ENCODE measurements at places on chromosomes 5 and 9.

DNA sequence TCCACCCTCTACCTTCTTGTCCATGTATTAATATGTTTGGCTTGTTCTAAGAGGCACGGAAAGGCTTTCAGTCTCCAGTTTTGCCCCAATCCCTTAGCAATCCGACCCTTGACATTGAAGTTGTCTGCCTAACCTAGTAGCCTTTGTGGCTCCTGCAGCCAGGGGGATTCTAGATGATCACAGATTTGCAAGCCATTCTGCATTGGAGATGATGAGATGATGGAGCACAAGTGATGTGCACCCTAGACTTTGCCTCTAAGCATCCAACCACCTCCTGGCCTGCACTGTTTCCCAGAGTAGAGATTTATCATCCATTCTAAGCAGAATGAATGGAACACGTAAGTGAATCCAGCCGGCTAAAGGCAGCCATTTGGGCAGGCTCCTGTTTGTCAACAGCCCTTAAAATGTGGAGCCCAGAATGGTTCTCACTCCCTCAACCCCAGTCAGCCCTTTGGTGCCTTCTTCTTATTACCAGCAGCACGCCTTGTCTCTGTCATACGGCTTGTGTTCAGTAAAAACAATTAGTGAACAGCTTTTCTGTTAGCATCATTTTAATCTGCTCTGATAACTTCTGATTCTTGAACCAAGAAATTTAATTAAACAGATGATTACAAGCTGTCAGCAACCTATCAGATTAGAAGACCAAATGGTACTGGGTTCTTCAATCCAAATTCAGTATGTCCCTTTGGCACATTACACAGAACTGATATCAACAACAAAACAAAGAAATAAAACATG lies 5.7 kb upstream of the TRAF1 start:
- DNase-seq, result no peak
- H3K4me3 ChIP-seq, result no peak overlapping the region
- peaks cover 9% of the 10 kb centered on the region for H3K4me1 ChIP-seq
- H3K27me3 ChIP-seq, result no peaks in the 10 kb centered on the region
- H3K36me3 ChIP-seq, result no peaks in the 10 kb centered on the region

GRCh38 chr5:7682379-7682778 lies 168.6 kb downstream of the CFAP90 start:
- DNase-seq, result no peak
- no peaks in the 10 kb centered on the region for H3K36me3 ChIP-seq
- no peaks in the 10 kb centered on the region for H3K27me3 ChIP-seq
- H3K4me3 ChIP-seq, result no peak overlapping the region
- no peak overlapping the region for H3K27ac ChIP-seq

- H3K36me3 ChIP-seq, result no peaks in the 10 kb centered on the region
- H3K4me3 ChIP-seq, result no peak overlapping the region
- H3K27me3 ChIP-seq, result no peaks in the 10 kb centered on the region
- no peak overlapping the region for H3K27ac ChIP-seq
Observed at GRCh38 chr5:137890845-137891244, 1.6 kb downstream of the PKD2L2 start.

DNA sequence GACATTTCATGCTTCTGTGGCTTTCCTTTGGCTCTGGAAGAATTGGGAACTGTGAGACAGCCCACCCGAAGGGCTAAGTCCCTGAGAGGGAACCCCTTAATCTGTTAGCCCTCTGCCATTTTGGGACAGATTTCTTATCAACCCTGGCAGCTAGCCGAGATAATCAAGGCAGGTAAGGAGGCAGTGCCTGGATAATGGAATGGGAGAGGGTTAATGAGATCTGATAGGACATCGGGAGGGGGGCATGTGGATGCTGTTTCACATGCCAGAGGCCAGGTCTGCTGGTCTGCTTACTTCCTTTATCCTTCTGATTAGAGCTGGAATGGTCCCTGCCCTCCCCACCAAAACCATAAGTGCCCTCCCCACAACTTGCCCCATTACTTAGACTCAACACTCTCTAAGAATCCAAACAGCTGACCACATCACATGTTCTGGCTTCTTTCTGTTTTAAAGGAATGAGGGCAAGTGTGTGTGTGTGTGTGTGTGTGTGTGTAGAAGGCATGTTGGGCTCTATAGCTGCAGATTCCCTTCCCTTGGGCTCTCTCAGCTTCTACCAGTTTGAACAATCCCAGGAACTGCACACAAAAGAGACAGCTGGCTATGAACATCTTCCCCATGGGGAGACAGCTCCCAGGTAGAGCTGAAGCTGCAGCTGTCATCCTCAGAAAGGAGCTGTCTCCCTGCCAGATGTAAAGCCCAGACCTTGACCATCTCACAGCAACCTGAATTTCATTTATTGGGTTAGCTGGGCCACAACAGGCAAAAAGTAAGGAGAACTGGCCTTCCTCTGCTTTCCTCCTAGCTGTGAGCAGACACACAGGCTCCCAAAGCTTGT lies 221.3 kb downstream of the PIK3R1 start:
- DNase-seq, result no peak
- no peak overlapping the region for H3K4me3 ChIP-seq
- no peaks in the 10 kb centered on the region for H3K36me3 ChIP-seq
- H3K27me3 ChIP-seq, result no peaks in the 10 kb centered on the region

DNA sequence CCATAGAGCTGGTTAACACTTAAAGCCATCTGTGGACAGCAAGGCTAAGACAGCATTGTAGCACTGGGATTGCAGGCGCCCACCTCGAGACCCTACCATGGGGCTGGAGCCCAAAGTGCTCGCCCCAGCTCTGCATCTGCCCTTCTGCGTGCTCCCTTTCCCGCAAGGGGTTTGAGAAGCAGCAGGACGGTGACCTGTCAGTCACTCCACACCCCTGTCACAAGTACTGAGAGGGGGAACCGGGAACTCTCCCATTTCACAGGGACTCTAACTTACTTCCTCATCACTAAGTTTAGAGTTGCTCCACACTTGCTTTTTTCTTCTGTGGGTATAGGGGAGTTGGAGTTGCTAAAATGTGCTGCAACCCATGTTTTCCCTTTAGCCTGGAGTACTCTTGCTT lies 273.2 kb downstream of the SMARCA2 start:
- H3K4me3 ChIP-seq, result no peak overlapping the region
- DNase-seq, result no peak
- no peaks in the 10 kb centered on the region for H3K27me3 ChIP-seq

DNA sequence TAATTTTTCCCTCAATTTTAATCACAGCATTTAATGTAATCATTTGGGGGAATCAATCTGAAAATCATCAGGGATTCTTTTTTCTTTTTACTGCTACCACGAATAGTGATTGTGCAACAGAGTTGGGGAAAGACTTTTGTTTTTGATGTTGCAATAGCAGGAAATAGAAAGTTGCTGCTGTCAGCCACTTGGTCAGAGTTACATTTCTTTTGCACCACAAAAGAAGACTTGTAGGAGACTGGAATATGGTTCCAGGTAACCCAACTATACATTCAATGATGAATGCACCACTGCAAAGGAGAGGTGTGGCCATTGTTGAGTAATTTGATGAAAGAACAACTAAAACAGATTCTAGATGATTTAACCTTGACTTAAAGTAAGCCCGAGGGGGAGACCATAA lies 46.3 kb upstream of the PALM2AKAP2 start:
- peak overlapping the region; percentile 49 for H3K27ac ChIP-seq
- no peak overlapping the region for H3K4me3 ChIP-seq
- H3K36me3 ChIP-seq, result no peaks in the 10 kb centered on the region

GRCh38 chr9:37927132-37927531 lies 23.2 kb upstream of the SLC25A51 start:
- DNase-seq, result no peak
- no peaks in the 10 kb centered on the region for H3K36me3 ChIP-seq
- no peaks in the 10 kb centered on the region for H3K4me1 ChIP-seq
- H3K4me3 ChIP-seq, result no peak overlapping the region
- no peak overlapping the region for H3K27ac ChIP-seq
- no peaks in the 10 kb centered on the region for H3K27me3 ChIP-seq

DNA sequence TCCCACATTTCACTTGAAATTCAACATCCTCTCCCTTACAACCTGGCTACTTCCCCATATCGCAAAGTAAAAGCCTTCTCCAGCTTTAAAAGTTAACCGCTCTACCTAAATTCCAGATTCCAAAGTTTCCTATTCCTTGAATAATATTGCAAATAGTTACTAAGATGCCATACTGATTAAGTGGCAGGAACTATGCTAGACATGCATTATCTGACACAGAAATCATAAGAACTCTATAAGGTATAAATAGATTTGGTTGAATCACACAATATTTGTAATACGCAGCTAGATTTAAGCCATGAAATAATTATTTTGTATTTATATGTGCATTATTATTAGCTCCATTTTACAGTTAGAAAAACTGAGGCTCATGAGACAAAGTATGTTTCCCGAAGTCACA lies 92.8 kb downstream of the NFIB start:
- no peaks in the 10 kb centered on the region for H3K27me3 ChIP-seq
- H3K4me1 ChIP-seq, result no peaks in the 10 kb centered on the region
- DNase-seq, result no peak
- peak overlapping the region; percentile 80 for H3K27ac ChIP-seq

DNA sequence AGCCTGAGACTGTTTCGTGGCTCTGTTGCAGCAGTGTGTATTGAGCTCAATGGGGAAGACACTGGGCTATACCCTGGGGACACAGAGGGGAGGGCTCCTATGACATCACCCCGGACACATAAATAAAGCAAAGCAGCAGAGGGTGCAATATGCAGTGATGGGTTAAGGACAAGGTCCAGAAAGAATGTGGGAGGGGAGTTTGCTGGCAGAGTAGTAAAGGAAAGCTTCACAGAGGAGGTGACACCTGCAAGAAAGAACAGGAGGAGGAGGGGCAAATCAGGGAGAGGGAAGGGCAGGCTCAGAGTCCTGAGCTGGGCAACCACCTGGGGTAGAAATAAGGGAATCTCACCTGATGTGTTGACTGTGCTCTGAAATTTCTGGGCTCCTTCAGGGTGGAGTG lies 35.3 kb upstream of the CDKN2AIPNL start:
- no peak overlapping the region for H3K4me3 ChIP-seq
- H3K27me3 ChIP-seq, result no peaks in the 10 kb centered on the region
- no peak overlapping the region for H3K27ac ChIP-seq
- no peaks in the 10 kb centered on the region for H3K4me1 ChIP-seq

DNA sequence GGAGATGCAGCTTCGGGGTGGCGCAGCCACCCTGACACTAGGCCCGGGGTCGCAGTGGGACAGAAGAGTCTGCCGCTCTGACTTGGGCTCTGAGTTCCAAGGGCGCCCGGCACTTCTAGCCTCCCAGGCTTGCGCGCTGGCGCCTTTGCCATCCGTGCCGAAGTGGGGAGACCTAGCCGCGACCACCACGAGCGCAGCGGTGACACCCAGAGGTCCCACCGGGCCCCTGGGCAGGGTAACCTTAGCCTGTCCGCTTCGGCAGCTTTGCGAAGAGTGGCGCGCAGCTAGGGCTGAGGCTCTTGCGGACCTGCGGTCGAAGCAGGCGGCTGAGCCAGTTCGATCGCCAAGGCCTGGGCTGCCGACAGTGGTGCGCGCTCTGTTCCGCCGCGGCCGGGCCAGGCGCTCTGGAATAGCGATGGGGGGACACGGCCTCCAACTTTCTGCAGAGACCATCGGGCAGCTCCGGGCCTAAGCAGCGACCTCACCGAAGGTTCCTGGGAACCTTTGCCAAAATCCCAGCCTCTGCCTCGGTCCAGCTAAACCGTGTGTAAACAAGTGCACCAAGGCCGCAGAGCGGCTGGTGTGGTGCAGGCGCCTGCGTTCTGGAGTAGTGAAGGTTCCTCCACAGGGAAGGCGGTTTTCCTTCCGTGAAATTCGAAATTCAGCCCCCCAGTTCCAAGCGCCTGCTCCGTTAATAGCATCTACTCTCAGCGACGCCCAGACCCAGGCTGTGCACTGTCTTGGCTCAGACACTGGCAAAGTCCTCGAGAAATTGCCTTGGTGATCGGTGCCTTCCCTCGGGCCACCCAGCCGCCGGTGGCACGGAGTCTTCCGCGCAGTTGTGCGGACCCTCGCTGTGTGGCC lies 7.4 kb downstream of the TLX3 start:
- no peaks in the 10 kb centered on the region for H3K36me3 ChIP-seq
- peaks cover 4% of the 10 kb centered on the region for H3K27me3 ChIP-seq
- H3K4me1 ChIP-seq, result peaks cover 9% of the 10 kb centered on the region

DNA sequence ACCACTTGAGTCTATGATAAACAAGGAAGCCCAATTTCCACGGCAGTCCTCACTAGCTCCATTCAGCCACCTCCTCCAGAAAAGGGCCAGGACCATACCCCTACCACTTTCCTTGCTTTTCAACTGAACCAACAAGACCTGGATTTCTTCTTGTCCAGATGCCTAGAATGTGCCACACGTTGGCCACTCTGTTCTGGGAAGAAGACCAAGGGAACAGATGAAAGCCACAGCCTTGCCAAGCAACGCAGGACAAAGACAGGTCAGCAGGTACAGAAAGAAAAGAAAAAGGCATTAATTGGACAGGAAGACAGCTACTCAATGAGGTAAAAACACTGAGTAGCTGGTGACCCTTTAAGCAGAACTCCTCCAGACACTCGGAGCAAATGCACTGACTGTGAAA lies 2.2 kb downstream of the CCNJL start:
- H3K4me1 ChIP-seq, result no peaks in the 10 kb centered on the region
- H3K4me3 ChIP-seq, result no peak overlapping the region
- no peak for DNase-seq
- no peaks in the 10 kb centered on the region for H3K27me3 ChIP-seq
- no peak overlapping the region for H3K27ac ChIP-seq

GRCh38 chr9:95574176-95574575 lies 57.4 kb upstream of the PTCH1 start:
- DNase-seq, result no peak
- no peak overlapping the region for H3K4me3 ChIP-seq
- no peak overlapping the region for H3K27ac ChIP-seq
- H3K36me3 ChIP-seq, result no peaks in the 10 kb centered on the region

DNA sequence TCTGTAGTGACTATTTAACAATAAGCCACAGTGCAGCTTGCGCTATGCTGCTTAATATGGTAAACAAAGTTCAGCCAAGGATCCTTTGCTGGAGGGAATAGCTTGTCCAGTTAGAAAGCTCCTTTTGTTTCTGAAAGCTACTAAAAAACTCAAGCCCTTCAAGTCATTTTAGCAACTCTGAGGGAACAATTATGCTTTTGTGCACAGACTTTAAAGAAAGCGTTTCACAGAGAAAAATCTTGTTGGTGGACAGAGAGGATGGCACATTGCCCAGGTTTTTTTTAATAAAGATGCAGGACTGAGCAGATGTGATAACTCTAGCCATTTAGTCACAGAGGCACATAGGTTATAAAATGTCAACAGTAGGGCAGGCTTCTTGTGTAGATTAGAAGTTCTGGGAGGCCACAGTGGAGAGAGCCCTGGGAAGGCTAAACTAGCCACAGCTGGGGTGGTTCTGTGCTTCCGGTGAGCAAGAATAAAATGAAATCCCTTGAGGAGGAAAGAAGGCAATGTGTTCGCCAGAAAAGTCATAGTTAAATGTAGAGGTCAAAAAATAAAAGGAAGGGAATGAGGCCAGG lies 63.4 kb downstream of the ALDH7A1 start:
- H3K36me3 ChIP-seq, result no peaks in the 10 kb centered on the region
- no peaks in the 10 kb centered on the region for H3K4me1 ChIP-seq
- no peak overlapping the region for H3K4me3 ChIP-seq
- DNase-seq, result peak; percentile 49

- DNase-seq, result no peak
- H3K4me3 ChIP-seq, result no peak overlapping the region
- H3K27me3 ChIP-seq, result no peaks in the 10 kb centered on the region
- peaks cover 9% of the 10 kb centered on the region for H3K4me1 ChIP-seq
Observed at GRCh38 chr5:177432839-177433657, 6.6 kb downstream of the GRK6 start.

GRCh38 chr9:101014566-101014965 lies 14.0 kb upstream of the PLPPR1 start:
- no peak for DNase-seq
- H3K36me3 ChIP-seq, result peaks cover 3% of the 10 kb centered on the region
- H3K27ac ChIP-seq, result no peak overlapping the region
- no peaks in the 10 kb centered on the region for H3K27me3 ChIP-seq
- no peaks in the 10 kb centered on the region for H3K4me1 ChIP-seq

- H3K4me3 ChIP-seq, result no peak overlapping the region
- H3K4me1 ChIP-seq, result no peaks in the 10 kb centered on the region
- H3K27me3 ChIP-seq, result no peaks in the 10 kb centered on the region
- H3K27ac ChIP-seq, result no peak overlapping the region
Observed at GRCh38 chr5:10984021-10984715, 223.1 kb upstream of the DAP start.

All from breast epithelium (tissue), 4 donors.